ENCODE measurements at places on chromosomes 6 and 20. TPM values are rescaled to one million over a fixed set of nuclear protein-coding genes. Genes with fewer than 3 reads are reported as not detected.

DNA sequence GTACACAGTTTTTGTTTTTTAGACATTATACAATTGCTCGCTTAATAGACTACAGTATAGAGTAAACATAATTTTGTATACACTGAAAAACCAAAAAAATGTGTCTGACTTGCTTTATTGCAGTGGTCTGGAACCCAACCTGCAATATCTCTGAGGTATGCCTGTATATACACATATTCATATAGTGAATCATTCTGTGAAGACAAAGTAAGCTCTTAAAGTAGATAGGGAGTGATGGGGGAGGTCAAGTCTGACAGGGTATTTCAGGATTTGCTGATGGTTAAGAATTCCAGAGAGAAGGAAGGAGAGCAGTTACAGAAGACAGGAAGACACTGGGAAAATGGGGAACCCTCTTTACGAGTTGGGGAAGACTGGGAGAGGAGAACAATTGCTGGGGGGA is 417.9 kb downstream of the CD109 start:
- DNase-seq: no peak

Gene POU3F2
- total RNA-seq: not detected

DNA sequence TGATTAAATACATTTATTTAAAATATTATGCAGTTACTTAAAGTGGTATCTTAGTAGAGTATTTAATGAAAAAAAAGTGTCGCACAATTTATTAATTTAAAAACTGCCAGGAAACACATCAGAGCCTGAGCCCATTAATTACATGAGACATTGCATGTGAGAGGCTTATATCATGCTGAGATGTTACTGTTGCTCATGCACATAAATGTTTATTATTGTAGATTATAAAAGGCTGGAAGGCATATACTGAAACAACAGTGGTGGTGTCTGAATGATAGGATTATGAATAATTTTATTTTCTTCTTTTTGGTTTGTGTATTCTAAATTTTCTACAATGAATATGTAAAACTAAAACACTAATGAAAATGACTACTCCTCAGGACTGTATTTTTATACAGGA is 45.7 kb upstream of the TXNDC5 start:
- DNase-seq: no peak

DNA sequence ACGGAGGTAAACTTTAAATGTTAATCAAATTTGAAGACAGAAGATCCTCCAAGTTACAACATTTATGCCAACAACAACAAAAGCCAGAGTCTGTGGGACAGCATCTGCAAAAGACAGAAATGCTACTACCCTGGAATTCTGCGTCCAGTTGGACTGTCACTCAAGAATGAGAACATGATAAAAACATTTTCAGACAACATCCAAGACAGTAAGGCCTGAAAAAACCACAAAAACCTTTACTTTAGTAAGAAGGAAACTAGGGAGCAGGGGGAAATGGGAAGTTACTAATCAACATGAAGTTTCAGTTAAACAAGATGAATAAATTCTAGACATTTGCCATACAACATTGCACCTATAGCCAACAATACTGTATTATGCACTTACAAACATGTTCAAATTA is 77.6 kb downstream of the MLIP start:
- no peak for DNase-seq

GRCh38 chr6:143236151-143236798 is 175.6 kb downstream of the AIG1 start:
- no peak for DNase-seq

GRCh38 chr6:14060971-14061370 is 56.6 kb upstream of the CD83 start:
- DNase-seq: no peak

Gene HS3ST5
- 0.25 TPM for total RNA-seq

Gene OR12D3
- not detected for total RNA-seq

GRCh38 chr6:5626727-5627426 is 365.6 kb downstream of the FARS2 start:
- DNase-seq: no peak

- DNase-seq: no peak
Measured at GRCh38 chr6:139112146-139112545, 22.7 kb upstream of the HECA start.

GRCh38 chr20:46022411-46023147 is 6.4 kb upstream of the SLC12A5 start:
- no peak for DNase-seq

Gene HTR1E
- total RNA-seq: not detected

DNA sequence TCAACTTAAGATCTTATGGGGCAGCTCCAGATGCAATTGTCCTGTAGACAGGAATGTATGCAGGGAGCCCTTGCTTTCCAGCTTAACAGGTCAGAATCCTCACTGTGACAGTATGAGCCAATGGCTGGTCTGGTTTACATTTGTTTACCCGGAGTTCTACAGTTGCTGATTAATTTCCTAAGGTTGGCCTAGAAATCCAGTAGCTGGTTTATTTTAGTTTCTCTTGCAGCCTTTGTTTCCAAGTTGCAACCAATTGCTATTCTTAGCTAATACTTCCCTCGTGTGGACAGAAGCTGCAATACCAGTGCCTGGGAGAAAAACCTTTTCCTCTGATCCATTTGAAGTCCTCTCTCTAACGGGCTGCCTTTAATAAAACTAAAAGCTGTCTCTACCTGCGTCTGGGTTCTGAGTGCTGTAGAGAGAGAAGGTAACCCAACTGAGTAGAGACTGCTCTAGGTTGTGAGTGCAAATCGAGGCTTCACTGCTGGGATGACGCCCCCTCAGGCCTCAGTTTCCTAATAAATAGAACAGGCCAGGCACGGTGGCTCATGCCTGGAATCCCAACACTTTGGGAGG is 45.9 kb downstream of the ZNF217 start:
- DNase-seq: peak; percentile 21

Gene SRPK1
- 88.9 TPM for total RNA-seq

Gene FAM110A
- total RNA-seq: 6.2 TPM

- no peak for DNase-seq
Measured at GRCh38 chr20:21725892-21726291, 20.4 kb downstream of the PAX1 start.

Gene OPRL1
- 0.21 TPM for total RNA-seq

Gene HLA-G
- total RNA-seq: 0.75 TPM

- no peak for DNase-seq
Measured at GRCh38 chr6:23173234-23173633, 603.9 kb downstream of the HDGFL1 start.

DNA sequence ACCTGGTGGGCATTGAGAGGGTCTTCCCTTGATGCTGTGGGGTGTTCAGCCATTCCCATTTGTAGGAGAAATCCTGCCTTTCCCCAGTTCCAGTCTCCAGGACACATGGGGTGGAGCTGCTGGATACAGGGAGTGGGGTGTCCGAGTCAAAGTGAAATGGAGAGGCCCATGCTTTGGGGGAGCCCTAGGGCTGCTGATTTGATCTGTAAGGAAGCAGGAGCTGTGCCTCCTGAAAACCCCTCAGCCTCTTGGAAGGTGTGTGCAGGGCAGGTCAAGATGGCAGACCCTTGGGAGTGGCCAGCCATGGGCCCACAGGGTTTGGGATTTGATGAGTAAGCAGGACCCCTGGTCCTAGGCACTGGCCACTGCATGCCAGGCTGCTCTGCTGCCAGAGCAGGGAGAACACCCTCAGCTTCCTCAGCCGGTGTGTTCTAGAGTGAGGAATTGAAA is 82.0 kb downstream of the SERAC1 start:
- no peak for DNase-seq

Gene KIAA0408
- 3.6 TPM for total RNA-seq

- no peak for DNase-seq
Measured at GRCh38 chr20:9136114-9136513, 67.2 kb downstream of the PLCB4 start.

Gene VWA7
- total RNA-seq: 1.5 TPM

- no peak for DNase-seq
Measured at GRCh38 chr6:11992086-11992485, 20.0 kb upstream of the HIVEP1 start.

DNA sequence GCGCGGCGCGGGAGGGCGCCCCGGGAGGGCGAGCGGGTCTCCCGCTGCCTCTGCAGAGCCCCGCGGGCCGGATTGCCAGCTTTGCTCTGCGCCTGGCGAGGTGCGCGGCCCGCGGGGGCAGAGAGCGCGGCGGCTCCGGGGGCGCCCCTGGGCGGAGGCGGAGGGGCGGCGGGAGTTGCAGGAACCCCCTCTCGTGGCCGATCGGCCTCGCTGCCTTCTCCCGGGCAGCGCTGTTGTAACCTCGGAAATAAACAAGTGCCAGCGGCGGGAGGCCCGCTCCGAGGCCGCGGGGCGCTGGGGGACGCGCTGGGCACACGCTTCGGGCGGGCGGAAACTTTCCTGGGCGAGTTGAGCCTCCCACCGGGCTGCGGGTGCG is 1.2 kb downstream of the CDH4 start:
- DNase-seq: no peak

DNA sequence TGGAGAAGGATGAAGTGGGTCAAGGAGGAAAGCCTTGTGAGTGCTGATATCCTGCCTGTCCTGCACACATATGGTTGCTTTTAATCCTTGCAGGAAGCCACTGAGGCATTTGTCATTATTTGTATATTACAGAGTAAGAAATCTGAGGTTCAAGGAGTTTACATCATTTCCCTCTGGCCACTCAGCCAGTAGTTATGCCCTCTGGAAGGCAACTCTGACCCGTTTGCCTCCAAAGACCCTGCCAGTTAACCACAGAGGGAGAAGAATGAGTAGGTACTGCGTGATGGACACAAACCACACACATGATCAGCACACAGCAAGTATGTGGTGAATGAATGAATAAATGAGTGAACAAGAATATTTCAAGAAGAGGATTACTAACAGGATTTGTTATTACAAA is 7.9 kb upstream of the FAM210B start:
- DNase-seq: no peak

- peak; percentile 52 for DNase-seq
Measured at GRCh38 chr6:31729515-31729978, 448 bp upstream of the DDAH2 start.

DNA sequence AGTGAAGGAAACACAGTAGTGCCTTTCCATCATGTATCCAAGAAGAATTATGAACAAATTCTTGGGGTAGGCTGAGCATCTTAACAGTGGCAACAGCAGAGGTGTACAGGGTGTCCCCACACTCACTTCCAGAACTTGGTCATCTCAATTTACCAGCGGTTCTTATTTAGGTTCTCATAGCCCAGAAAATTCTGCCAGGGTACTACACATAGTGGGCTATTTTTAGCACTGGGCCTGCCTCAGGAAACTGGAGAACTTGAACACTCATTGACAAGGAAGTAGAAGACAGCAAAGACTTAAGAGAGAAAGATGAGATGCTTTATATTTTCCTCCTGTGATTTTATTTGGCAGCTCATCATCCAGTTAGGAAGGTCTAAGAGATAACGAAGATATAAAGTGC is 71.8 kb upstream of the PHIP start:
- DNase-seq: no peak

DNA sequence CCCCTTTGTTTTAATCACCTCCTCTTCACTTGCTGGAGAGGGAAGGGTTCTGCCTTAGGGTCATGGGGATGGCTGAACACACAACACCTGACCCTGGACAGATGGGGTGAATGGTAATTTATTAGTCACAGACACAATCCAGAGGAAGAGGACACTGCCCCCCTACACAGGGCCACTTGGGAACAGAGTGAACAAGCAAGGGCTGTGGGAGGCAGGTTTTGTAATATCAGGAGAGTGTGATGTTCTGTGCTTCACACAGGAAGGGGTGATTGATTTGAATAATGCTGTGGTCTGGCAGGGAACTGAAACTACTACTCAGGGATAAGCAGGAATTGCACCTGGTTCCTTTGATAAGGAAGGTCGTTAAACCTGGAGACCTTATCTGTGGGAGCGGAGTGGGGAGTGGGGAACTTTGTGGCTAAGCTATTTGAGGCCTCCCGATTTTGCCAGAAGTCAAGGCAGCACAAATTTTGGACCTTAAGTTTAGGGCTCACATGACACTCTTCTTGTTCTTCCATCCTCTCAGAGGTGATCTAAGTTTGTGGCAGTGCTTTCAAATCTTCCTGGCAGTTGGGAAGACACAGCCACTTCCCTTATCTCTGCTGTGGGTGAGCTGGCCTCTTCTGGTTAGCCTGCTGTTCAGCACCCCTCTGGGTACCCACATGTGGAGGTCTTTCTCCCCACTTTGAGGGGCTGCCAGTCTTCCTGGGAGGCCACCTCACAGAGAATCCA is 77.8 kb downstream of the CD164 start:
- DNase-seq: peak; percentile 5

Gene ADGB
- total RNA-seq: not detected

GRCh38 chr6:135810486-135810885 is 41.0 kb upstream of the PDE7B start:
- DNase-seq: no peak

GRCh38 chr20:36094497-36094896 is 60.0 kb upstream of the EPB41L1 start:
- no peak for DNase-seq

GRCh38 chr20:58718729-58719128 is 26.1 kb downstream of the NPEPL1 start:
- no peak for DNase-seq

DNA sequence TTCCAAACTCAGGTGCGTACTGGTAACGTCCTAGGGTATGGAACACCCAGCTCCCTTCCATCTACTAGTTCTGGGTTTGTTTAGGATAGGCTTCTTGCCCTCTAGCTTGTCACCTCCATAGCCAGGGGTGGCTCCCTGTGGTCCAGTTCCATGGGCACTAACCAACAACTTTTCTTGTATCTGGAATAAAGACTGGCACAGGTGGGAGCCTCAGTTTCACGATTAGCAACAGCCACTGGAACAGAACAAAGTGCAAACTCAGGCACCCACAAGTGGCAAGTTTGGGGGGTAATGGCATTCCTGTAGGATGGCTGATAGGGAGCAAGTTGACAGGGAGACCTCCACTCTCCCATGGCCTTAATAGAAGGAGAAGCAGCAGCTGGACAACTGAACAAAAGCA is 5.6 kb upstream of the APMAP start:
- no peak for DNase-seq

- DNase-seq: no peak
Measured at GRCh38 chr6:41938590-41939175, 2.9 kb downstream of the CCND3 start.

DNA sequence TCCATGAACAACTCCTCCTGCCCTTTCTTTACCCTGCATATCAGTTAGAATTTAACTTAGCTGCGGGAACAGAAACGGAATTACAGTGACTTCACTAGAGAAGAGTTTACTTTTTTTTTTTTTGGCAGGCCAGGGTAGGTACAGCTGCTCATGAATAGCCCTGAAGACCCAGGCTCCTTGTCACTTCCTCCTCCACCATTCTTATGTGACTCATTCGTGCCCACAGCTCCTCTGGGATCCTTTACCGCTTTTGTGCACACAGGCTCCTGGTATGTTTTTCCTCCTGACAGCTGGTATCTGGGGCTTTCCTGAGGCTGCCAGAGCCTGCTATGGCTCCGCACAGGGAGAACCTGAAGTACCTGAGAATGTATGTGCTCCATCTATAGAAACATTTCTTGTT is 3.9 kb upstream of the KCNS1 start:
- DNase-seq: peak; percentile 97

GRCh38 chr6:105810105-105810921 is 275.8 kb upstream of the PRDM1 start:
- peak; percentile 65 for DNase-seq

Gene PET117
- 11.3 TPM for total RNA-seq

DNA sequence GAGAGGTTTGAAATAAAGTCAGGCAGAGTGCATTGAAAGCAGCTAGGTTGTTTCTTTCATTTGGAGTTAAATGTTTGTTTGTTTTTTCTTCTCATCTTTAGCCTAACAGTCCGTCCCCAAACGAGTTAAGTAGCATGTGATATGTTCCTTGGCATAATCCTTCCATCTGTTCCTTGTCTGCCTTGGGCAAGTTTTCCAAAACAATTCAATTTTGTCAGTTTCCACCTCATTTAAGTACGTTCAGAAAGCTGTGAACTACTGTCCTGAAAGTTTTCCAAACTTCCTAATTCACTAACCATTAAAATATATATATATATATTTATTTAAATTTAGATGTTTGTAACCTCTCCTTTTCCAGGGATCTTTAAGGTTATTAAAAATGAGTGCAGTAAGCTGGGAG is 61.8 kb upstream of the HDAC2 start:
- no peak for DNase-seq

Gene IL20RA
- total RNA-seq: 0.46 TPM

Measured in kidney epithelial cell (primary cell).